ENCODE measurements at places on chromosomes 7 and 10.

GRCh38 chr10:31261511-31262311 lies 57.3 kb upstream of the ZEB1 start:
- no peak for DNase-seq

DNA sequence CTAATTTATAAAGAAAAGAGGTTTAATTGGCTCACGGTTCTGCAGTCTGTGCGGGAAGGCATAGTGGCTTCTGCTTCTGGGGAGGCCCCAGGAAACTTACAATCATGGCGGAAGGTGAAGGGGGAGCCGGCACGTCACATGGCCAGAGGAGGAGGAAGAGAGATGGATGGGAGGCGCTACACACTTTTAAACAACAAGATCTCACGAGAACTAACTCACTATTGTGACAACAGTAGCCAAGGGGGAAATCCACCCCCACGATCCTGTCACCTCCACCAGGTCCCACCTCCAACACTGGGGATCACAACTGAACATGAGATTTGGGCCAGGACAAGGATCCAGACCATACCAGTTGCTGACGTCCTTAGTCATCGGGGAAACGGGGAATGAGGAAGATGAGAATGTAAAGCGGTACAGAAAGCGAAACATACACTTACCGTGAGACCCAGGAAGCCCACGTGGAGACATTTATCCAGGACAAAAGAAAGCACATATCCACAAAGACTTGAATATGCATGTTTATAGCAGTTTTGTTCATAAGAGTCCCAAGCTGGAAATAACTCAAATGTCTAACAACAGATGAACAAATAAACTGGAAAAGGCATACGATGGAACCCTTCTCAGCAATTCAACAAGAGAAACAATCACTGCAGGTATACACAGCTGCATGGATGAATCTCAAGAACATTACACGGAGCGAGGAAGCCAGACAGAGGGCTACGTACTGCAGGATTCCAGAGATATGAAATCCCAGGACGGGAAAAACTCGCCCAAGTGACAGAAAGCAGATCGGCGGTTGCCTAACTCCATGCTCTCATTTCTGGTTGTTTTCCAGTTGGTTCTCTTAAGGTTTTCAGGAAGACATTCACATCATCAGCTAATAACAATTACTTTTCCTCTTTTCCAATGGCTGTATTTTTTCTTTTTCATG lies 26.2 kb upstream of the INPP5A start:
- no peak for DNase-seq

- DNase-seq = no peak
These were observed 16.4 kb upstream of the PDZD8 start for GRCh38 chr10:117391436-117392205.

GRCh38 chr10:55369670-55370420 lies 568.8 kb upstream of the PCDH15 start:
- DNase-seq = no peak

DNA sequence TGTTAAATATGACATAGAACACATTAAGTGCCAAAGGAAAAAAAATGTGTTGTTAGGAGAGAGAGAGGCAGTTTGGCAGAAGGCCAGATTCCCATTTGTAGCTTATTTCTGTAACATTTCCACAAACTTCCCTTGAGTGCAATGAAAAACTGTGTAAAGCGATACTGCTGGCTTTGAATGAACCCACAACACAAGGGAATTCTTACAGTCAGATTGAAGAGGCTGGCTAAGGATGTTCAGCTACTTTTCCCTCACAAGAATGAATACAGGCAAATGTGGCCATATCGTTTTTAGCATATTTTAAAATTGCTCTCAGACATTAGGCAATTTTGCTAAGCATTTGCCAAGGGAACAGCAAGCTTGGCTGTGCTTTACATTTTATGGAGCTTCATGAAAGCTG lies 614.1 kb upstream of the FZD8 start:
- DNase-seq = no peak

GRCh38 chr7:126803060-126803665 lies 449.6 kb downstream of the GRM8 start:
- DNase-seq = no peak
